Foreskin keratinocyte (primary cell): ENCODE measurements at places on chromosomes 1 and 21. TPM values are rescaled to one million over a fixed set of nuclear protein-coding genes. Genes with fewer than 3 reads are reported as not detected.

TNFRSF25 gene
- 19.8 and 34.3 TPM in 2 replicates for total RNA-seq

PROK1 gene
- total RNA-seq, result not detected in 2 replicates

RGS16 gene
- 0.07 and 0.14 TPM in 2 replicates for total RNA-seq

PPM1J gene
- 6.0 and 6.3 TPM in 2 replicates for total RNA-seq

C21orf58 gene
- total RNA-seq, result 7.0 and 7.1 TPM in 2 replicates

HIVEP3 gene
- total RNA-seq, result 0.71 and 0.78 TPM in 2 replicates

KRTAP24-1 gene
- not detected in 2 replicates for total RNA-seq

NCF2 gene
- 2.3 and 4.7 TPM in 2 replicates for total RNA-seq

ADGRL4 gene
- not detected in 2 replicates for total RNA-seq

CFAP107 gene
- total RNA-seq, result not detected in 2 replicates

FCGR1A gene
- total RNA-seq, result not detected in 2 replicates

LCE2A gene
- 0.18 and 0.71 TPM in 2 replicates for total RNA-seq

XCL1 gene
- not detected in 2 replicates for total RNA-seq
